C1 segment of cervical spinal cord (tissue), 14 donors: ENCODE measurements at places on chromosomes 5 and 9.

- no peak for DNase-seq
Measured at GRCh38 chr5:152456815-152457443, 51.9 kb upstream of the NMUR2 start.

- DNase-seq, result no peak
Measured at GRCh38 chr9:19934301-19934871, 145.5 kb upstream of the SLC24A2 start.

- no peak for DNase-seq
Measured at GRCh38 chr5:78507531-78507930, 141.0 kb downstream of the LHFPL2 start.

DNA sequence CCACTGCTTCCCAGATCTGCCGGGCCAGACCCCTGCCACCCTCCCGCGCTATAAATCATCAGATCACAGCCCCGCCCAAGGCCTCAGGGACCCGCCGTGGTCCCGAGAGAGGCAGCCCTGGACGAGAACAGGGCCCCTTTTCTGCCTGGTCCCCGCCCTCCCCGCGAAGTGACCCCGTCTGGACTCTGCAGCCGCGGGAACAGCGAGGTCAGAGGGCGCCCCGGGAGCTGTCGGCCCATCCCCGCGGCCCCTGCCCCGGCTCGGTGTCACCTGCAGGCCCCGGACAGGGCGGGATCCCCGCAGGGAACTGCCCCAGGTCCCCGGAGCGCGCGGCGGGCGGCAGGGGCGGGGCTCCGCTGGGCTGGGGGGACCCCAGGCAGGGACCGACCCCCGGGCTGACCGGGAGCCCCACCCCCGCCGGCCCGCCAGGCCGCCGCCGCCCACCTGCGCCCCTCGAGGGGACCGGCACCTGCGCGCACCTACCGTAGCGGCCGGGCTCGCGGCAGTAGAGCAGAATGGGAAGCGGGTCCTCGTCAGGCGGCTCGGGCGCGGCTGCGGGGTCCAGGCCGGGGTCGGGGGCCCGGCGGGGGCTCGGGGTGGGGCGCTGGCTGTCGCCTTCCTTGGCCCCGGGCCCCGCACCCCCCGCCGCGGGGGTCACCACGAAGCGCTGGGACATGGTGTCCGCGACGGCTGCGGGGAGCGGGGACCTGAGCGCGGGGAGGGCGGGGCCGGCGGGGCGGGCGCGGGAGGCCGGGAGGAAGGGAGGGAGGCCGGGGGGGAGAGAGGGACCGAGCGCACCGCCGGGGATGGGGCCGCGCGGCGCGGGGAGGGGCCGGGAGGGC, 43.5 kb upstream of the SLC12A7 start:
- DNase-seq, result no peak

DNA sequence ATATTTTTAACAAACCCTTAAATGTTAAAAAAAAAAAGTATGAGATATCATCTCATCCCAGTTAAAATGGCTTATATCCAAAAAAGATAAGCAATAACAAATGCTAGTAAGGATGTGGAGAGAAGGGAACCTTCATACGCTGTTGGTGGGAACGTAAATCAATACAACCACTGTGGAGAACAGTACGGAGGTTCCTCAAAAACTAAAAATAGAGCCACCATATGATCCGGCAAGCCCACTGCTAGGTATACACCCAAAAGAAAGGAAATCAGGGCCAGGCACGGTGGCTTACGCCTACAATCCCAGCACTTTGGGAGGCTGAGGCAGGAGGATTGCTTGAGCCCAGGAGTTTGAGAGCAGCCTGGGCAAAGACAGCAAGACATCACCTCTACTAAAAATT, 3.0 kb downstream of the MTMR12 start:
- DNase-seq, result no peak

DNA sequence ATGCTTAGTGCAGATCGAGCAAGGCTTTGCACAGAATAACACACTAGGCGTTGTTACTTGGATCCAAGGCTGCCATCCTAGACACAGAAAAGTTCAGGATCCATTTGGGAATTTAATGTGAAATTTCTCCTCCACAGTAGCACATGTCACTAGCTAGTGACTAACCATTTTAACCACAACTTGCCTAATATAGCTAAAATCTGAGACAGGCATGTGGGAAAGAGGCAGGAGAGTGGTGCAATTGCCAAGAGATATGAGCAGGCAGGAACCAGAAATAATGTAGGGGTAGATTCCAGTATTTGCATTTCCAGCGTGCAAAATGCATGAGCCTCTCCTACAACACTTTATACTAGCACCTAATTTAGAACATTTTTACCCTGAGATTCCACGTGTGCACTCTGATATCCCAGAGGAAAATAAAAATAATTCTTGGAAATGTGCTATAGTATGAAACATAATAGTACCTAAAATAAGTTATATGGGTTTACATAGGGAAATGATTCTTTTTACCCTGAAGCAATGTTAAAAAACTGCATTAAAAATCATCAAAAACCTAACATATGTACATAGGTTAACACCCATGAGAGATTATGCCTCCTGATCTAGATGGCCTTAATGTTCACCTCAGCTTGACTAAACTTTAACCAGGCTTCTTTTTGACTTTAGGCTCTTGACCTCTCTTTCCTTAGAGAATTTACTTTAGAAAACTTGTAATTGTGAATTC, 1230.6 kb upstream of the NUDT12 start:
- DNase-seq, result no peak

DNA sequence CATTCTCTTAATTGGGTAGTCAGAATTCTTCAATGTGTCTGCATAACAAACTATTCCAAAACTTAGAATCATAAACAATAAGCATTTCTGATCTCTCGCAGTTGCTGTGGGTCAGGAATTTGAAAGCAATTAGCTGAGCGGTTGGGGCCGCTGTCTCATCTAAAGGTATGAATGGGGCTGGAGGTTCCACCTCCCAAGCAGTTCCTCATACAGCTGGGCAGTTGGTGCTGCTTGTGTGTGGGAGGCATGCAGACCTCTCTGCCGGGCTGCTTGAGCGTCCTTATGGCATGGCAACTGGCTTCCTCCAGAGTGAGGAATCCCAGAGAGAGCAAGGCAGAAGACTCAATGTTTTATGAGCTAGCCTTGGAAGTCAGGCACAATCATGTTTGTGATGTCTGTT, 30.2 kb upstream of the SEMA4D start:
- no peak for DNase-seq

GRCh38 chr5:102753889-102754766, 977 bp upstream of the PAM start:
- DNase-seq, result peak; percentile 45

DNA sequence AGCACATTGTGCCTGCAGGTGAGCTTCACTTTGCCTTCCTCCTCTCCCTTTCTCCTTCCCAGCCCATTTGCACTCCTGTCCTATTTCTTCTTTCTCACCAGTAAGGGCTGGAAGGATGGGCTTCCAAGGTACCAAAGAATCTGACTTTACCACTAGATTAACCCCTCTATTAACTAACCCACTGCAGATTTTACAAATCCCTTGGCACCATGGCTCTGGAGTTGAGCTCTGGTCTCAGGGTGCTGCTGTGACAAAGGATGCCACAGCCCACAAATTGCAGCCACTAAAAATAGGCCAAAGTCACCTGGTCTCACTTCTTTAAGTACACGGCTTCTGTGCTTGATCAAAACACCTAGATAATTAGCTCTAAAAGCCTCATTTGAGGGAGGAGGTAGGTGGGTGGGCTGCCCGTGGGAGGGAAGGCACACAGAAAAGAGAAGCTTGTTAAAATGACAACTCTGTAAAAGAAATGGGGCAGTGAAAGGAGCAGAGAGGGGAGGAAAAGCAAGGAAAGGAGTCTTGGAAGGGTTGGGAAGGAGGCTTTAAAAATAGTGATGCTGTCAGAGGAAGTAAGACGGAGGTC, 327.4 kb downstream of the DRD1 start:
- no peak for DNase-seq

- no peak for DNase-seq
Measured at GRCh38 chr5:167057665-167058064, 1233.8 kb upstream of the WWC1 start.

- DNase-seq, result no peak
Measured at GRCh38 chr5:143733665-143734455, 78.1 kb upstream of the HMHB1 start.

- no peak for DNase-seq
Measured at GRCh38 chr9:130124085-130124860, 47.9 kb upstream of the NCS1 start.

DNA sequence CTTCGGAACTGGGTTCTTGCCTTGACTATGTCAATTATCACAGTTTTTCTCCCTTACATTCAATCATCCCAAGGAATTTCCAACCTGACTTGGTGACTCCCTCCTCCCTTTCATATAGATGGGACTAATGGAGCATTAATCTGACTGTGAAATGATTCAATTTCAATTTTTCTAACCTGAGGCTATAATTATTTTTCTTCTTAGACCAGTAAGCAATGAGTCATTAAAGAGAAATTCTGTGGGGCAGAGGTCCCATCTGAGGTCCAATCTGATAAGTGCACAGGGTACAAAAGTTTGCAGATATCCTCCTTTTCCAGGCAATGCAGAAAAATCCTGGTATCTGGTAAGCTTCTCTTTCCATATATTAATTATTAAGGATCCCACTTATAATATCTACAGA, 18.9 kb downstream of the PDE4D start:
- no peak for DNase-seq

- DNase-seq, result no peak
Measured at GRCh38 chr5:74510476-74511075, 130.0 kb downstream of the ENC1 start.

DNA sequence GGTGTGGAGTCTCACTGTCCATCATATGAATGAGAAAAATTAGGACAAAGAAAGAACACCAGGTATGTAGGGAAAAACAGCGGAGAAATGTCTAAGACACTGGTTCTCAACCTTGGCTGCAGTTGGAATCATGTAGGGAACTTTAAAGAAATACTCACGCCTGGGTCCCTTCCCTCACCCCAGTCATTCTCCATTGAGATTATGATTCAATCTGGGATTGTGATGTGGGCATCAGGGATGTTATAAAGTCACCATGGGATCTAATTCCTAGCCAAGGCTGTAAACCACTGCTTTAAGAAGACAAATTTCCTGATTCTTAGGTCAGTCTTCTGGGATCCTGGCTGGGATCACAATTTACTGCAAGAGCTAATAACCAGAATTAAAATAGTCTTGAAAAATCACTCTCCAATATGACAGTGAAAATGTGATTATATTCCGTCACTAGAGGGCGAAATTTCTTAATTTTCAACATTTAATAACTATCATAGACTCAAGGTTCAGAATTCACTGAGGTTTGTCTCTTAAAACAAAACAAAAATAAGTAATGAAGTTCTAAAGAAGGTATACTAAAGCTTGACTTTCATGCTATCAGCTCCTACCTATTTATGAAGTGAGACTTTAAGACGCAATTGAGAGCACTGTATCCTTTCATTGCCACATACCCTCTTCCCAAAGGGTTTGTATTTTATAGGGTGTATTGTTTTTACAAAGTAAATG, 60.5 kb downstream of the GLDC start:
- no peak for DNase-seq

- DNase-seq, result no peak
Measured at GRCh38 chr5:135034963-135035677, 1.1 kb upstream of the PITX1 start.

GRCh38 chr5:92652756-92653155, 928.3 kb downstream of the NR2F1-AS1 start:
- no peak for DNase-seq

DNA sequence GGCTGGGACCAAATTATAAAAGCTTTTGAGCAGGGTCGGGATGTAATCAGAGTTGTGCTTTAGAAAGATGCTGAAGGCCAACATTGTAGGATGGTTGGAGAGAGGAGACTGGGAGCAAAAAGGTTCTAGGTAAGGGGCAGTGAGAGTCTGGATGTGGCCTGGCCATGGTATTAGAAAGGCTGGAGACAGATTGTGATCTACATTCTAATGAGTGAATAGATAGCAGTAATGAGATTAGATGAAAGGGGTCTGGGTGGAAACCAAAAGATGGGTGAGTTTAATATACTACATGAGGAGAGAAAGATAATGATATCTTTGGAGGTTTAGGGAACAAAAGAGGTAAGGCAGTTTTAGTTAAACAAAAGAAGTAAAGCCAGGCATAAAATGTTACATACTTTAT, 88.8 kb upstream of the SH3GL2 start:
- DNase-seq, result no peak

GRCh38 chr5:1110307-1111240, 1.3 kb downstream of the SLC12A7 start:
- DNase-seq, result no peak

DNA sequence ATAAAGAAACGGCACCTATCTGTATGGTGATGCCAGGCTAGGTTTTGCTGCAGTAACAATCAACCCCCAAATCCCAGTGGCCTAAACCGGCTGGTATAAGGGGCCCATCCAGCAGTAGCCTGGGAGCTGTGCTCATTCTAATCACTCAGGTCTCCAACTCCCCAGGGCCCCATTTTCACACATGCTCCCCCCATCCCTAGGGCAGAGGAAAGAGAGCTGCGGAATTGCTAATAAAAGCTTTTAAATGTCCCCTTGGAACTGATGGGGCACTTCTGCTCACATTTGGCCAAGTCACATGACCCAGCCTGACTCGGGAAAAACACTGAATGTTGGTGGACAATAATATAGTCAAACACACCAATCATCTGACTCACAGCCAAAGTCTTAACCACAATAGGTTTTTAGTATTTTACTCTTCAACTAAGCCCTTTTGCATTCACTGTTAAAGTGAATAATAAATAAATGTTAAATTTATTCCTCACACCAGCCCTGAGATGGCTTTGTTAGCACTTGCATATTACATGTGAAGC, 1.6 kb downstream of the FBLL1 start:
- DNase-seq, result no peak

DNA sequence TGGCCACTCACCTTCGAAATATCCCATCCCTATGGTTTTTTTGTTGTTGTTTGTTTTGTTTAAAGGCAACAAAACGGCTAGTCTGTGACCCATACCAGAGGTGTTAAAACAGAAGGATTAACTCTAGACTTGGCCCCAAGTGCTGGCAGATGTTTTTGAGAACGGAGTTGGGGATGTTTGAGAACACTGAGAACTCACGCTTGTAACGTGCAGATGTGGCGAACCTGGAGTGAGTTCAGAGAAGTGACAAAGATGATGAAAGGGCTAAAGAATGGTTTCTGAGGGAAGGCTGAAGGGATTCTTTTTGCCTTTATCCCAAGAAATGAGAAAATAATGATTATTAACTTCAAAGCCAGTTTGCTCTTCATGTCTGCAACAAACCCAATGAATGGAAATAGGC, 286.5 kb downstream of the ZNF608 start:
- DNase-seq, result no peak

DNA sequence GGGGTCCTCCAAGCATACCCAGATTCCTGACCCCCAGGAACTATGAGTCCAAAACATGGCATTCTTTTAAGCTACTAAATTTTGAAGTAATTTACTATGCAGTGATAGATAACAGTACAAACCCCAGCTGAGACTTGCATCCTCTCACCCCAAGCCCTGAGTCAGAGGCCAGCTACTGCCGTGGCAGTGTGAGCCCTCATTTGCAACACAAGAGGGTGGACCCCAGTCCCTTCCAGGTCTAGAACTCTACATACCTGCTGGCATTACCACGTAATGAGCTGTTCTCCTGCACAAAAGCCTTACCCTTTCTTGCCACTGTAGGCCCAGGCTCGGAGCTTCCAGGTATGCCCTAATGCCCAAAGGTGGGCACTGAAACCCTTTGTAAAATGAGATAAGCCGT, 108.6 kb upstream of the ERCC6L2 start:
- no peak for DNase-seq

GRCh38 chr5:178940569-178941360, at the start of gene ZNF454:
TSS of gene ZNF454 (plus strand) at chr5:178941198. CDS start at chr5:178942792, 1,594 bp downstream.
- DNase-seq, result peak; percentile 93
